ENCODE measurements at places on chromosomes 6 and 20.

DNA sequence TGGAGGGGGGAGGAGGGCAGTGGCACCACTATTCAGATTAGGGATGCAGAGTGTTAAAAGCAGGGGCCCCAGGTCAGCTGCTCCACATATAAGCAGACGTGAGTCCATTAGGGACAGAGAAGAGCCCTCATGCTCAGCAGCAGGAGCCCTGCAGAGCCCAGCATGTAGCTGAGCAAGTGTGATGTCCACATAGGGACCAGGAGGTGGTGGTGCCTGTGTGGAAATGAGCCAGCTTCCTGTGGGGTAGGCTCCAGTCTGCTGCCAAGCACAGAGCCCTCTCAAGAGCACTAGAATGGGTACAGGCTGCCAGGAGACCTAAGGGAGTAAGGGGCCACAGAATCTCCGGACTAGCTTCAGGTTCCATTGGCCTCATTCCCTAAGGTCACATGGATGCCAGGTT is 57.9 kb upstream of the MLN start:
- DNase-seq, result no peak

GRCh38 chr6:35053701-35054100 is 87.4 kb downstream of the TCP11 start:
- DNase-seq, result no peak

- DNase-seq, result no peak
Measured at GRCh38 chr6:20907486-20908071, 373.3 kb downstream of the CDKAL1 start.

DNA sequence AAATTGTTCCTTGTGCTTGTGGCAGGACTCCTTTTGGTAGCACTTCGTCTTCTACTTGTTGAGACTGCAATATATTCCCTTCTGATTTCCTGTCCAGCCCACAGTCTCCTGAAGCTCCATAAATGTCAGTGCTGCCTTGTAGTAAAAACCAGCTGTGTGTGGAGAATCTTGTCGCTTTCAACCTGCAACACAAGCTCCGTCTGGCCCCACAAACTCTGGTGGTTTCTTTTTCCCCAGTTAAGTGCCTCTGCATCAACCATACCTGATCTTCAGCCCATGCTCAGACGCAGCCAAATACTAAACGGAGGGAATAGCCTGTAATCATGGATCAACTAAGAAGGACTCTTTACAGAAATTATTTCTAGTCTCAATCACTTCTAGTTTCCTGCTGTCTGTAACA is 1133.3 kb upstream of the ADGRB3 start:
- DNase-seq, result no peak

- no peak for DNase-seq
Measured at GRCh38 chr6:111427341-111428116, 55.5 kb downstream of the REV3L start.

DNA sequence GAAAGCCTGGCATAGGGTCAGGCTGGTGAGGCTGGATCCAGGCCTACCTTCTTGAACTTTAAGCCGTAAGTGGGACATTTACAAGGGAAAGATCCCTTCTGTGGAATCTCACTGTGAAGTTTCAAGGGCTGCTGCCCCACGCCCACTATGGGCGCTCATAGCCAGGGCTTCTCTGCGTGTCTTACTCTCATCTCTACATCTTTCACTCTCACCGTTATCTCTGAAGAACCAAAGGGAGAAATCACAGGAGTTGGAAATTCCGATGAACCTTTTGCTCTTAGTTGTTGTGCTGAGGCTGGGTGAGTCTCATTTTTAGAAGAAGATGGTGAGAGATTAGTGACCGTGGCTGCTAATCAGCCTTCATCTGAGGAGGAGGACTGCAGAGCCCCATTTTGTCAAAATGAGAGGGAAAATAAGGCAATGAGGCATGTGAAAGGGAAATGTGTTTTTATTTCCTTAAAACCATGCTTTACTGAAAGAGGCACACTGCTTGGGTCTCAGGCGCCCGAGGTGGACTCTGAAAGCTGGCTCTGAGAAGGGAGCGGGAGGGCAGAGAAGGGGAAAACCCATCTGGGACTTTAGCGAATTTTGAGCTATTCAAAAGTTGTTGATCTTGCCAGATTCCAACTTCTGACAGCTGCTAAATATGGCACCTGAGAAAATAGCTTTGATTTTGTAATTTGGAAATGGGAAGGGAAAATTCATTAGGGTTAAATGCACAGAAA is 301.5 kb downstream of the CLIC5 start:
- no peak for DNase-seq

DNA sequence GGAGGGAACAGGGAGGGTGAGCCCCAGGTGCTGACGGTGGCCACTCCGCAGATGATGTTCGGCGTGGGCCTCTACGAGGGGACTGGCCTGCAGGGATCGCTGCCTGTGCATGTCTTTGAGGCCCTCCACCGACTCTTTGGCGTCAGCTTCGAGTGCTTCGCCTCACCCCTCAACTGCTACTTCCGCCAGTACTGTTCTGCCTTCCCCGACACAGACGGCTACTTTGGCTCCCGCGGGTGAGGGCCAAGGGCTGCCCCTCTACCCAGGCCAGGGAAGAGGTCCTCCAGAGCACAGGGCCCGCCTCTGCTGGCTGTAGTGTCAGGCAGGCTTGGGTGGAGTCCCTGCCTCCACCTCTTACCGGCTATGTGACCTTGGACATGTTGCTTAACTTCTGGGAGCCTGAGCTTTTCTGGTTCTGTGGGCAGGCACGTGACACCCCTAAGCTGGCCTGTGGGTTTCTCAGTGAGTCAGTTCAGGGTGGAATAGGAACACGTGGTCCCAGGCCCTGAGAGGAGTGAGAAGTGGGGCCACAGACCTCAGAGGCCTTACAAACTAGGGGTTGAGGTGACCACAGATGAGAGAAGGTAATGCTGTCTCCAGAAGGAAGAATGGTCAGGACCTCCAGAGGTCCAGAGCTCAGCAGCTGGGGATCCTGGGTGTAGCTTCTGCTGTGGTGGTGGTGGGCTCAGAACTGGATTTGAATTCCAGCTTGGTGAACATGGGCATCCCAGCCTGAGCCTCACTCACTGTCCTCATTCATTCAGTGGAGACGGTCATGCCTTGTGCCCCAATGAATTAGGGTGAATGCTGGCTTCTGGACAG is 11.9 kb downstream of the PCIF1 start:
- DNase-seq, result no peak

DNA sequence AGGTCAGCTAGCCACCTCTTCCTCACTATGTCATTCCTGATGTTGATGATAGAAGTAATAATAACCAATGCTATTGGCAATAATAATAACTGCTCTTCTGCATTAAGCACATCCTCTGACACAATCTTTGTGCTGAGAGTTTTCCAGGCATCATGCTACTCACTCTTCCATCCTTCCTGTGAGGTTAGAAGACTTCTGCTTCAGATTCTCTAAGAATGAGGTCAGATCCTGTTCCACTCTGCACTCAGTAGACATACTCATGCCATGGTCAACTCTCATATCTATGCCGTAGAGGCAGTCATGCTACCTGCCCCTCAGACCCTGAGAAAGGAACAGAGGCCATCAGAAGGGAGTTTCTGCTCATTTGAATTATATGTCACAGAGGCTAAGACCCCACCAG is 98.1 kb upstream of the TOP1 start:
- DNase-seq, result no peak

- DNase-seq, result no peak
Measured at GRCh38 chr20:330233-331149, 5.1 kb downstream of the SOX12 start.

GRCh38 chr6:21099338-21100314 is 493.9 kb upstream of the SOX4 start:
- no peak for DNase-seq

- DNase-seq, result no peak
Measured at GRCh38 chr20:45163083-45163803, 11.5 kb upstream of the PI3 start.

Data from right forelimb (tissue), 1 donor.